ENCODE measurements at places on chromosomes 13 and 19.

DNA sequence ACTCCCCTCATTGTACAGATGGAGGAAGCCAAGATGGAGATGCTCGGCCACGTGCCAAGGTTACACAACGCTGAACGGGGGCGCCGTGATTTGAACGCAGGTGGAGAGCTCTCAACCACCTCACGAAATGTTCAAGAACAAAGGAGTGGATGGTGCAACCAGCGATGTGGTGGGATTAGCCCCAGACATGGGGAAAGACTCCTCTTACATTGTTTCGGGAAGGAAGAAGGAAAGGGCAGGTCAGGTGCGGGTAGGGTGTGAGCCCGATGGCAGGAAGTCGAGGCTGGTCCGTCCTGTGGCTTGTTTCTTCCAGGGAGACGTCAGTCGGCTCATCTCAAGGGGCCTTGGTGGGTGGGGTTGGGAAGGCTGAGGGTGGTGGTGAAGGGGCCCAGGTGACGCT is 7.1 kb upstream of the KLK14 start:
- no peak for DNase-seq

DNA sequence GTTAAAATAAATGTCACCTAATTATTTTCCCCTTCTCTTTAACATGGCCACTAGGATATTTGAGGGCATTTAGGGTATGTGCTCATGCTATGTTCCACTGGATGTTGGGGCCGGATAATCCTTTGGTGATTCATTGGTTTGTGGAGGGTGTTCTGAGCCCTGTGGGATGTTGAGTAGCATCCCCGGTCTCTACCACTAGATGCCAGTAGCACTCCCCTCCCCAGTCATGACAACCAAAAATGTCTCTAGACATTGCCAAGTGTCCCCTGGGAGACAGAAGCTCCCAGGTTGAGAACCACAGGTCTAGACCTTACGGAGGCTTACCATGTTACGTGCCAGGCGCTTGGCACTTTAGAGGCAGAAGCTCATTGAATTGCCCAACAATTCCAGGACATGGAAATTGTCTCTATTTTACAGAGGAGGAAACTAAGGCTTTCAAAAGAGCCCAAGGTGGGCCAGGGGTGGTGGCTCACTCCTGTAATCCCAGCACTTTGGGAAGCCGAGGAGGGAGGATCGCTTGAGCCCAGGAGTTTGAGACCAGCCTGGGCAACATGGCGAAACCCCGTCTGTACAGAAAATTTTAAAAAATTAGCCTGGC is 14.1 kb downstream of the SHANK1 start:
- DNase-seq = no peak

DNA sequence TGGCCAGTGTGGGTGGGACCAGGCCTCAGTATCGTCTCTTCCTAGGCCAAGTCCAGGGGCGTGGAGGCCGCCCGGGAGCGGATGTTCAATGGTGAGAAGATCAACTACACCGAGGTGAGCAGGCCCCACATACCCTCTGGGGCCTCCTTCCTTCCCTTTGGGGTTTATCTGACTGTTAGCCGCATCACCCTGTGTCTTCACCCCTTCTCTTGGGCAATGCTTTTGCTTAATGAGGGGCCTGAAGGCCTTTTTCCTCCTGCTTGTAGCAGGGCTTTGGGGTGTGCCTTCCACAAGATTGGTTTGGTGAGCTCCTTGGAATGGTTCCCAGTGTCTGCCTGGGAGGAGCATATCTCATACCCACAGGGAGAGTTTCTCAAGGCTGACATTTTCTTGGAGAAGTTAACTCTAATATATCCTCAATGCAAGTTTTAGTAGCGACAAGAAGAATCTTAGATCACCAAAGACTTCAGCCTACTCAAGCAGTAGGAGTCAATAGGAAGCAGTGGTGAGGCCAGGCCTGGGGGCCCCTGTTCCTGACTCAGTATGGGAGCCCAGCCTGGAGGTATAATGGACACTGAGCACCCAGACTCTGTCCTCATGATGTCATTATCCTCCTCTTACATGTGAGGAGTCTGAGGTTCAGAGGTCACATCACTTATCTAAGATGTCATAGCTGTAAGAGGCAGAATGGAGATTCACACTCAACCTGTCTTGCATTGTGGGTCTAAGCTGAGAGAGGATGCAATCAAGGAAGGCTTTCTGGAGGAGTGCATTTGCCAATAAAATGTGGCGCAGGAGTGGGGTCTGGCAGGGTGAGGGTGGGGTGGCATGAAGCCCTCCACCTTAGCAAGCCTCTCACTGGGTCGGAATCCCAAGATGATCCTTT is 2.0 kb downstream of the GPI start:
- no peak for DNase-seq

DNA sequence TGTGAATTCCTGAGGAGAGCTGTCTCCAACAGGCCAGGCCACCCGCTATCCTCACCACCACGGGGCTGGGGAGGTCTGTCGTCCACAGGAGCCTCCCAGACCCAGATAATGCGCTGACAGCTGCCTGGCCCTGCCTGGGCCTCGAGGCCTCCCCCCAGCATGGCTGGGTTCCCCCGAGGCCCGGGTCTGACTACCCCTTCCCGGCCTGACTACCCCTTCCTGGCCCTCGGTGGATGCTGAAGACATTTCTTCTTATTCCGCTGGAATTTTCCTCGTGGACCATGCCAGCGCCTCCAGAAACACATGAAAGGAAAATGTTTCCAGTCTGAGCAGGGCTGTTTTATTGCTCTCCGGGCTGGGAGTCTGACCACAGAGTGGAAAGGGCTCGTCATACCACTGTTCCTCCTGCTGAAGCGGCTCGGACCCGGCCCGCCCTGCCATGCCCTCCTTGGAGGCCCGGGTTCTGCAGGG is 16.8 kb upstream of the COMP start:
- no peak for DNase-seq

- DNase-seq = no peak
Observed at GRCh38 chr19:17865364-17866311, 5.9 kb downstream of the RPL18A start.

GRCh38 chr19:50003810-50004419 is 21.3 kb downstream of the VRK3 start:
- no peak for DNase-seq

GRCh38 chr19:42629191-42629590 is 34.5 kb upstream of the CEACAM8 start:
- no peak for DNase-seq

DNA sequence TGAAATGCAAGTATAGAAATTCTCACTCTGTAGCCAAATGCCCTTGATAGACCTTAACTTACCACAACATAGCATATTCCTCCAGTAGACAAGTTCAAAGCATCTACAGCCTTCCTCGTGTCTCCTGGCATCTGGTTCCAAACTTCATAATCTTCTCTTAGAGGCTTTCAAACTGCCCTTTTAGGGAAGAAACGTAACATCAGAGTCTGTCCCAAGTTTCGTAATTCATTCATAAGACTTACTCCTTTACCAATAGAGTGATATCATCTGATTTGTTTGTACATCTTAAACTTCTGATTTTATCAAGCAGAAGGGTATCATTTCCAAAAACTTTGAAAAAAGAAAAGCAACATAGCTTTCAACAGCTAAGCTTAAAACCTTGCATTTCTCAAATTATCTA is 137.4 kb downstream of the SPRY2 start:
- DNase-seq = no peak
